MM.1S (cell line): ENCODE measurements at places on chromosomes 5 and 9.

GRCh38 chr9:108386032-108386431, 469.8 kb downstream of the ACTL7B start:
- DNase-seq, result no peak
- H3K36me3 ChIP-seq, result no peaks in the 10 kb centered on the region
- no peak overlapping the region for H3K4me3 ChIP-seq
- H3K4me1 ChIP-seq, result no peaks in the 10 kb centered on the region

DNA sequence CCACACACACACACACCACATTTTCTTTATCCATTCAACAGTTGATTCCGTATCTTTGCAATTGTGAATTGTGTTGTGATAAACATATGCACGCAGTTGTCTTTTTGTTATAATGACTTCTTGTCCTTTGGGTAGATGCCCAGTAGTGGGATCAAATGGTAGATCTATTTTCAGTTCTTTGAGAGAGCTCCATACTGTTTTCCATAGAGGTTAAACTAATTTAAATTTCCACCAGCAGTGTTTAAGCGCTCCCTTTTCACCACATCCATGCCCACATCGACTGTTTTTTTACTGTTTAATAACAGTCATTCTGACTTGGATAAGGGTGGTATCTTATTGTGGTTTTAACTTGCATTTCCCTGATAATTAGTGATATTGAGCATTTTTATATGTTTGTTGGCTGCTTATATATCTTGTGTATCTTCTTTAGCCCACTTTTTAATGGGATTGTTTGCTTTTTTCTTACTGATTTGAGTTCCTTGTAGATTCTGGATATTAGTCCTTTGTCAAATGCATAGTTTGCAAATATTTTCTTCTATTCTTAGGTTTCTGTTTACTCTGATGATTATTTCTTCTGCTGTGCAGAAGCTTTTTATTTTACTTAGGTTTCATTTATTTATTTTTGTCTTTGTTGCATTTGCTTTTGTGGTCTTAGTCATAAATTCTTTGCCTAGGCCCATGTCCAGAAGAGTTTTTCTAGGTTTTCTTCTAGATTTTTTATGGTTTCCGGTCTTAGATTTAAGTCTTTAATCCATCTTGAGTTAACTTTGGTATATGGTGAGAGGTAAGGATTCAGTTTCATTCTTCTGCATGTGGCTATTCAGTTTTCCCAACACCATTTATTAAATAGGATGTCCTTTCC, 82.4 kb downstream of the SH3RF2 start:
- DNase-seq, result no peak
- no peaks in the 10 kb centered on the region for H3K36me3 ChIP-seq
- H3K4me3 ChIP-seq, result no peak overlapping the region
- peaks cover 16% of the 10 kb centered on the region for H3K4me1 ChIP-seq
- no peaks in the 10 kb centered on the region for H3K27me3 ChIP-seq

GRCh38 chr9:133511607-133512006, 13.2 kb downstream of the MYMK start:
- no peak overlapping the region for H3K27ac ChIP-seq
- peaks cover 91% of the 10 kb centered on the region for H3K27me3 ChIP-seq
- no peaks in the 10 kb centered on the region for H3K36me3 ChIP-seq
- DNase-seq, result no peak
- H3K4me3 ChIP-seq, result no peak overlapping the region
- no peaks in the 10 kb centered on the region for H3K4me1 ChIP-seq

GRCh38 chr5:113489299-113489698, 1.0 kb upstream of the MCC start:
- no peak overlapping the region for H3K27ac ChIP-seq
- H3K4me3 ChIP-seq, result no peak overlapping the region
- peaks cover 11% of the 10 kb centered on the region for H3K4me1 ChIP-seq
- no peaks in the 10 kb centered on the region for H3K36me3 ChIP-seq

DNA sequence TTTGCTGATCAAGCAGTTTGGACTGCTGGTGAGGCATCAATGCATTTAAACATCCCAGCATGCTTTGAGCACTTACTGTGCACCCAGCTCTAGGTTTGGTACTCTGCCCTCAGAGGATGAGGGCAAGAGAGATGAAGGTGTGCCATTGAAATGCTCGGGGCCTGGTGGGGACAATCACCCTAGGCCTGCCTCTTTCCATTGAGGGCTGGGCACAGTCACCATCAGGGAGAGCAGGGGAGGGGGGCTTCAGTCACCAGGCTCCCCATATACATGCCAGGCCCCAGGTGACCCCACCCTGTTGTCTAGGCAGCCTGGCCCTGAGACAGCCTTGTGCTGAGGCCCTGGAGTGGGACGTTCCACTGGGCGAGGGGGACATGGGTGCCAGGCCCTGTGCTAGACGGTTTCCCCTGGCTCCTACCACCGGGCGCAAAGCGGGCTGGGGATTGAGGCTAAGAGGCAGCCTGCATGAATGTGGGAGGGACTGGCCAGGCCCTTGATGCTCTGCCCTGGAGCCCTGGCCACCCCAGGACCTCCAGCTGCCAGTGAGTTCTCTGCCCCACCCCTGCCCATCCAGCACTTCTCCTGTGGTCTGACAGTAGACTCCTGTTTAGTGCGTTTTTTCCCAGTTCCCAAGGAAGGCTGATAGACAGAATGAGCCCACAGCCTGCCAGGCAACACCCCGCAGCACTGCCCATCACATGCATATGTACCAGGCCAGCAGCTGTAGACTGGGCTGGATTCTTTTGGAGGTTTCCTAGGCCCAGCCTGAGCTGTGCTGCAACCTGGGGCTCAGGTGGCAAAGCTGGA, 18.9 kb downstream of the TCF7 start:
- no peak overlapping the region for H3K27ac ChIP-seq
- H3K36me3 ChIP-seq, result no peaks in the 10 kb centered on the region
- DNase-seq, result no peak
- no peak overlapping the region for H3K4me3 ChIP-seq
- H3K4me1 ChIP-seq, result peaks cover 7% of the 10 kb centered on the region

- no peaks in the 10 kb centered on the region for H3K36me3 ChIP-seq
- no peak overlapping the region for H3K4me3 ChIP-seq
- no peaks in the 10 kb centered on the region for H3K27me3 ChIP-seq
- DNase-seq, result no peak
- H3K27ac ChIP-seq, result no peak overlapping the region
These were observed 374.3 kb downstream of the EBF1 start for GRCh38 chr5:158725297-158725851.

GRCh38 chr5:14995229-14995628, 123.7 kb upstream of the ANKH start:
- no peak for DNase-seq
- no peak overlapping the region for H3K4me3 ChIP-seq
- no peak overlapping the region for H3K27ac ChIP-seq
- no peaks in the 10 kb centered on the region for H3K27me3 ChIP-seq

GRCh38 chr5:170469414-170469813, 34.4 kb upstream of the KCNIP1 start:
- no peaks in the 10 kb centered on the region for H3K27me3 ChIP-seq
- H3K4me1 ChIP-seq, result no peaks in the 10 kb centered on the region
- no peaks in the 10 kb centered on the region for H3K36me3 ChIP-seq
- H3K4me3 ChIP-seq, result no peak overlapping the region

GRCh38 chr9:85528607-85529006, 213.1 kb downstream of the AGTPBP1 start:
- H3K4me1 ChIP-seq, result no peaks in the 10 kb centered on the region
- DNase-seq, result no peak
- H3K27me3 ChIP-seq, result no peaks in the 10 kb centered on the region

DNA sequence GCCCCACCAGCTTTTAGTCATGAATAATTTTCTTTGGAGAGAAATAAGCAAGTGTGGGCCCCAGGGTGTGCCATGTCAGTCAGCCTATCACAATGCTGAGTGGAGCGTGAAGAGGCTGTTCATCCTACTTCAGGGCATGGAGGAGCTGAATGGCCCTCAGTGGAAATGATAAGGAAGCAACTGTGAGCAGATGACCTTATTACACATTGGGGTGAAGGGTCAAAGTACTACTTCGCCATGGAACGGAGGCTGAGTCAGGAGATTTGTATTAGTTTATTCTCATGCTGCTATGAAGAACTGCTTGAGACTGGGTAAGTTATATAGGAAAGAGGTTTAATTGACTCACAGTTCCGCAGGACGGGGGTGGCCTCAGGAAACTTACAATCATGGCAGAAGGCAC, 231.0 kb upstream of the ADAMTS16 start:
- H3K4me1 ChIP-seq, result no peaks in the 10 kb centered on the region
- H3K4me3 ChIP-seq, result no peak overlapping the region
- H3K27ac ChIP-seq, result no peak overlapping the region
- no peaks in the 10 kb centered on the region for H3K27me3 ChIP-seq
- H3K36me3 ChIP-seq, result no peaks in the 10 kb centered on the region
- no peak for DNase-seq

DNA sequence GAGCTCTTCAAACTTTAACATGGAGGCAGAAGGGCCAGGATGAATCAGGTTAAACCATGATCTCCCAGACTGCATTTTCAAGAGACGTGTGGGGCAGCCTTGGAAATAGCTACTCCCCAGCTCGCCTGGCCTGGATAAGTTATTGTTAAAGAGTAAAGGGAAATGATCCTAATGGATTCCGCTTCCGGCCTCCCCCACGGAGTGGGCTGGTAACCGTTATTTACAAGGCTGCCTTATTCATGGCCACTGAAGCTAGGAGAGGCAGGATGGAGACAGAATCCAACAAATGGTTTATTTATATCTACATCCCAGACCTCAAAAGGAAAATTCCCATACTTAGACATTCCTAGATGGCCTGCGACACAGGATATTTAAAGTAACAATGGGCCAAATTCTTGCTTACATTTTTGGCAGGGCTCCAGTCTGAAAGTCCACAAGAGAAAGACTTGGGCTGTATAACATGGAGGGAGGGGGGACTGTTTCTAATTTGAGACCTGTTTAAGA, 27.9 kb downstream of the SPRY4 start:
- no peaks in the 10 kb centered on the region for H3K4me1 ChIP-seq
- no peaks in the 10 kb centered on the region for H3K36me3 ChIP-seq
- no peaks in the 10 kb centered on the region for H3K27me3 ChIP-seq
- no peak overlapping the region for H3K4me3 ChIP-seq
- H3K27ac ChIP-seq, result no peak overlapping the region
- DNase-seq, result no peak
